Ascending aorta (tissue), 2 donors: ENCODE measurements at places on chromosomes 5 and 9. TPM values are rescaled to one million over a fixed set of nuclear protein-coding genes. Genes with fewer than 3 reads are reported as not detected.

The TMEM250 gene
- 80.3 TPM for total RNA-seq

The VCAN gene
- total RNA-seq = 333 TPM

The TXNDC8 gene
- not detected for total RNA-seq

The DMGDH gene
- total RNA-seq = 0.75 TPM

The LHFPL2 gene
- total RNA-seq = 9.7 TPM

The TMEM252 gene
- not detected for total RNA-seq

The ESM1 gene
- not detected for total RNA-seq

The RACK1 gene
- total RNA-seq = 2,870 TPM

- DNase-seq = no peak
These were observed 40.8 kb upstream of the LARP1 start for GRCh38 chr5:154714266-154714986.

DNA sequence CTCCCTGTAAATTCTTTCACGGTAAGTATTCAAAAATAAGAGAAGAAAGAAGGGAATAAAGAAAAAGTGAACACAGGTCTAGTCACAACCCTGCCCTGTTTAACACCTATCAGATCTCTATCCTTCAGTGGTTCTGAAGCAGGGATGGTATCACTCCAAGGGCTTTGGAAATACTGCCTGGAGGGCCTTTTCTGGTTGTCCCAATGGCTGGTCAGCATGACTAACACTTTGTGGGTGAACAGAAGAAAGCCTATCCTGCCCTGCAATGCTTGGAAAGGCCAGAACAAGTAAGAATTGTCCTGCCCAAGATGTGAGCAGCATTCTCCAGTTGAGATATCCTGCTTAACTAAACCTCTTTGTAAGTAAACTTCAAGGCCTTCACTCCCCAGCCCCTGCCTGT lies 124.9 kb downstream of the TMEM167A start:
- DNase-seq = no peak

DNA sequence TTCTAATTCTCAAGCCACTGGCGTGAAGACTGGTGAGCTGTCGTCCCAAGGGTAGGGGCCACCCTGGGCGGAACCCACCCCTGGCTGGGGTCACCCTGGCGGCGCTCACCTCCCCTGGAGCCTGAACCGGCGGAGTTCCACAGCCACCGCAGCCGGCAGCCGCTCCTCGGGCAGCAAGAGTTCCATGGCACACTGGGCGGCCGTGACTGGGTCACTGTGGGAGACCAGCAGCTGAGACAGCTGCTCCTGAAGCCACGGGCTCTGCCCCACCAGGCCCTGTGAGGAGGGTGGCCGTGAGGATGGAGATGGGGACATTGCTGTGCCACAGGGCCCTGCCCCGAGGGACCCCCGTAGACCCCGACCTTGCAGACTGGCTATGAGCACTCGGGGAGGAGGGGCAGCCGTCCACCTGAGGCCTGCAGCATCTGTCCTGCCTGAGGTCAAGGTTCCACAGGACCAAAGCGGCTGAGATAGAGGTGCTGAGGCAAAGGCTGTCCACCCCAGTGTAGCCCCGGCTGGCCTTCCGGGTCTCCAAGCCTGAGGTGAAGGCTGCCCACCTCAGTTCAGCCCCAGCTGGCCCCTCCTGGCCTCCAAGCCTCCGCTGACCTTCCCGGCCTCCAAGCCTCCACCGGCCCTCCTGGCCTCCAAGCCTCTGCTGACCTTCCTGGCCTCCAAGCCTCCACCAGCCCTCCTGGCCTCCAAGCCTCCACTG lies 50.6 kb upstream of the NRARP start:
- DNase-seq = no peak

- DNase-seq = peak; percentile 58
These were observed 105.2 kb upstream of the IER5L start for GRCh38 chr9:129283291-129283691.

GRCh38 chr5:142204219-142204618 lies 95.6 kb downstream of the NDFIP1 start:
- no peak for DNase-seq

GRCh38 chr5:15283076-15283475 lies 216.9 kb upstream of the FBXL7 start:
- DNase-seq = no peak

GRCh38 chr9:129904734-129905133 lies 69.5 kb downstream of the USP20 start:
- no peak for DNase-seq

- peak; percentile 37 for DNase-seq
These were observed 174.5 kb downstream of the FGF1 start for GRCh38 chr5:142511358-142511757.

DNA sequence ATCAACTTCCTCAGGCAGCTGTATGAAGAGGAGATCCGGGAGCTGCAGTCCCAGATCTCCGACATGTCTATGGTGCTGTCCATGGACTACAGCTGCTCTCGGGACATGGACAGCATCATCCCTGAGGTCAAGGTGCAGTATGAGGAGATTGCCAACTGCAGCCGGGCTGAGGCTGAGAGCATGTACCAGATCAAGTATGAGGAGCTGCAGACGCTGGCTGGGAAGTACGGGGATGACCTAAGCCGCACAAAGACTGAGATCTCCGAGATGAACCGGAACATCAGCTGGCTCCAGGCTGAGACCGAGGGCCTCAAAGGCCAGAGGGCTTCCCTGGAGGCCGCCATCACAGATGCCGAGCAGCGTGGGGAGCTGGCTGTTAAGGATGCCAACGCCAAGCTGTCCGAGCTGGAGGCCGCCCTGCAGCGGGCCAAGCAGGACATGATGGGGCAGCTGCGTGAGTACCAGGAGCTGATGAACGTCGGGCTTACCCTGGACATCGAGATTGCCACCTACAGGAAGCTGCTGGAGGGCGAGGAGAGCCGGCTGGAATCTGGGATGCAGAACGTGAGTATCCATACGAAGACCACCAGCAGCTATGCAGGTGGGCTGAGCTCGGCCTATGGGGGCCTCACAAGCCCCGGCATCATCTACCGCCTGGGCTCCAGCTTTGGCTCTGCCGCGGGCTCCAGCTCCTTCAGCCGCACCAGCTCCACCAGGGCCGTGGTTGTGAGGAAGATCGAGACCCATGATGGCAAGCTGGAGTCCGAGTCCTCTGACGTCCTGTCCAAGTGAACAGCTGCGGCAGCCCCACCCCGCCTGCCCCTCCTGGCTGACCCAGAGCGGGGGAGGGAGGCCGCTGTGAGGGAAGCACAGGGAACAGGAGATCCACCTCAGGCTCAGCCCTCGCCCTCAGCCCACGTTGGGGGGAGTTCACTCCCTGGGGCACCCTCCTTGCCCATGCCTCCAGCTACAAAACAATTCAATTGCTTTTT lies 84.0 kb downstream of the SEC61B start:
- DNase-seq = no peak

GRCh38 chr5:112419986-112420864 lies 1.1 kb upstream of the EPB41L4A start:
- peak; percentile 22 for DNase-seq

DNA sequence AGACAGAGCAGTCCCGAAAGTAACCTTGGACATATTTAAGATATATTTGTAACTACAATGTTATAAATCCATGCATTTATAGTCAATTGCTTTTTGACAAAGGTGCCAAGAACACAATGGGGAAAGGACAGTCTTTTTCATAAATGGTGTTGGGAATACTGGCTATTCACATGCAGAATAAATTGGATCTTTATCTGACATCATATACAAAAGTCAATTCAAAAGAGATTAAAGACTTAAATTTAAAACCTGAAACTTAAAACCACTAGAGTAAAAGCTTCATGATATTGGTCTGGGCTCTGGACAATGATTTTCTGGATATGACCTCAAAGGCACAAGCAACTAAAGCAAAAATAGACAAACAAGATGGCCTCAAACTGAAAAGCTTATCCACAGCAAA lies 950.7 kb upstream of the TYRP1 start:
- DNase-seq = no peak

GRCh38 chr9:92170848-92171247 lies 55.6 kb upstream of the SPTLC1 start:
- DNase-seq = no peak
